Thyroid gland (tissue), 4 donors: ENCODE measurements at places on chromosomes 13 and 19. TPM values are rescaled to one million over a fixed set of nuclear protein-coding genes. Genes with fewer than 3 reads are reported as not detected.

ZNF729 gene
- total RNA-seq = not detected

DNA sequence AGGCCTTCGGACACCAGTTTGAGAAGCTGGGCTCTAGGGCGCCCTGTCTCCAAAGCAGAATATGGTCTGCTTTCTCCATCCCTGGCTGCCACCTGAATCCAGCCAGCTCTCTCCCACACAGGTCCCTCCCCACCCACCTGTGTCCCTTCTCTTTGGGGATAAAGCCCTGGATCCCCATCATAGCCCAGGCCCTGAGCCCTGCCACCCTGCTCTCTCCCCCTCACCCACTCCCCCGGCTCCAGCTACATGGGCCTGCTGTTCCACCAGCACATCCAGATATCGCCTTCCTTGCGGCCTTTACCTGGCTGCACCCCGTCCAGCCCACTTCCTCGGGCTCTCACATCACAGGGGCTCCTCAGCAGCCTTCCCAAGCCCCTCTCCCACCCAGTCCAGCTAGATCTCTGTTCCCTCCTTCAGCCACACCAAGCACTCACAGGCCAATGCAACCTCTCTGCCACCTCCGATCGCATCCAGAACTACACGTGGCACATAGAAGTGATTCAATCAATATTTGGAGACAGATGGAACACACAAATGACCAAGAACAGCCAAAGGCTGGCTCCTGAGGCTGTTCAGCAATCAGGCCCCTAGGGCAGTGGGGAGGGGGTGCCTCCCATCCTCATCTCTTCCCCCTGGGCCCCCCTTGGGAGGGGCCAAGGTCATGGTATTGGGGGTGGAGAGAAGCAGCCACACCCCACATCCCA is 7.6 kb downstream of the AKT2 start:
- DNase-seq = no peak
- H3K4me1 ChIP-seq = peaks cover 78% of the 10 kb centered on the region
- no peaks in the 10 kb centered on the region for H3K36me3 ChIP-seq
- peak overlapping the region; percentile 100 for H3K27ac ChIP-seq
- no peaks in the 10 kb centered on the region for H3K27me3 ChIP-seq

DNA sequence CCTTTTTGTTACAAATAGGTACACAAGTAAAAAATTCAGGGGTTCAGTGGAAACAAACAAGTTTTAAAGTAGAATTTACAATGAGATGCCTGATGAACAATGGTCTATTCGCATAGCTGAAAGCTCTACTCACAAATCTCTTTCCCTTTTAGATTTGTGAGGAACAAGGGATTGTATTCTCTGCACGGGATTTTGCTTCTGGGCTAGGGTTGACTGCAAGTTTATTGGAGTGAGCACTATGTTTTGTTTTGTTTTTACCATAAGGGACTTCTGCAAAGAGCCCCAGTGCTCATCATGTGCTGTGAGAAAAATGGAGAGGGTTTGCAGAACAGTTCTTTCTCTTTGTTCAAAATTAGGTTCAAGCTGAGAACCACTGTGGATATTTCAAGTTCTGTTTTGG is 160.5 kb downstream of the DLEU7 start:
- no peaks in the 10 kb centered on the region for H3K36me3 ChIP-seq
- no peaks in the 10 kb centered on the region for H3K27me3 ChIP-seq
- peaks cover 4% of the 10 kb centered on the region for H3K4me1 ChIP-seq
- no peak overlapping the region for H3K27ac ChIP-seq
- no peak for DNase-seq
- H3K4me3 ChIP-seq = no peak overlapping the region

SMIM7 gene
- 87.2 TPM for total RNA-seq

ZNF738 gene
- total RNA-seq = 4.1 TPM

IZUMO2 gene
- not detected for total RNA-seq

KPNA3 gene
- 31.6 TPM for total RNA-seq

GRCh38 chr19:608155-609003 is 18.7 kb downstream of the HCN2 start:
- DNase-seq = no peak
- peaks cover 8% of the 10 kb centered on the region for H3K4me1 ChIP-seq
- no peak overlapping the region for H3K27ac ChIP-seq
- H3K4me3 ChIP-seq = no peak overlapping the region

DNA sequence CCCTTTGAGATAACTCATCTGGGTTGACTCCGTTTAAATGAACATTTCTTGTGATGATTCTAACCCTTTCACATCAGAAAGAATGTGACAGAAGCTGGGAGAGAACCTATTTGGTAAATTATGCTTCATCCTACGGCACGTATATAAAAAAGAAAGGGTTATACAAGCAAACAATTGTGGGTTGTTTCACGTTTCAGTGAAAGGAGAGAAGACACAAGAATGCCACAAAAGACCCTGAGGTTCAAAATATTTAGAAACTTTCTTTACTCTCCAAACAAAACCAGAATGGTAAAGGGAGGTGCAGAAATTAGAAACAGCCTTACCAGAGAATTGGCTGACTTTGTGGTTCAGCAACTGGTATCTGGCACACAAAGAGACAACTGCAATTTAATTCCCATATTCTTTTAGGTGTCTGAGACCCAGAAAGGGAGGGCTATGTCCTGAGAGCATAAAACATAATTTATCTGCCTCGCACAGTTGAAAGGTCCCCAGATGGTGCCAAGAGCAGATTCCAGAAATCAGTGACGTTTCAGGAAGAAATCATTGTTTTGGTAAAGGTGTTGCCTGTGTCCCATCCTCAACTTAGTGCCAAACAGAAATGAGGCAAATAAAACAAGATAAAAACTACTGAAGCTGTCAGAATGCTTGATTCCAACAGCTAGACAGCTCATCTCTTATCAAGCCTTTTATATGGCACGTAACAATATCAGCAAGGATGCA is 361.4 kb downstream of the EFNB2 start:
- H3K4me1 ChIP-seq = peaks cover 4% of the 10 kb centered on the region
- H3K36me3 ChIP-seq = no peaks in the 10 kb centered on the region
- H3K27me3 ChIP-seq = no peaks in the 10 kb centered on the region
- DNase-seq = no peak
- no peak overlapping the region for H3K27ac ChIP-seq
